Fibroblast of lung (primary cell): ENCODE measurements at places on chromosomes 2 and 18.
A peak's percentile ranks its signal among the peaks of the same experiment; 100 is the strongest.

- DNase-seq, result no peak
Observed at GRCh38 chr18:13871701-13872100, 43.6 kb downstream of the MC2R start.

DNA sequence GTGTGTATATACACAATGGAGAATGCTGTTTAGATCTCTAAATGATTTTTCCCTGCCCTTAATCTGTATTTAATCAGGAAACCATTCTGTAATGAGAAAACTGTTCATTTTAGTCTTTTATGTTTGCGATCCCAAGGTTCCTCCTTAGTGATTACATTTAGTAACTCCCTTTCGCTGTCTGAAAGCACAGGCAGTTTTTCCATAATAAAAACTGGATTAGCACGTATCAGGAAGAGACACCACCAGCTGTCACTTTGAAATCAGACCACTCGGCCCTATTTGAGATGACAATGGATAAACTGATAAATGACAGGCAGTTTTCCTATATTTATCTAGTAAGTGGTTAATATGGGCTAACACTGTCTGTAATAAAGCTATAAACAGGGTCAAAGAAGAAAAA, 370.9 kb downstream of the NR4A2 start:
- DNase-seq, result no peak

- no peak for DNase-seq
Observed at GRCh38 chr2:169738566-169739229, 5.1 kb downstream of the KLHL23 start.

GRCh38 chr2:31227711-31228125, 6.2 kb upstream of the EHD3 start:
- peak; percentile 82 for DNase-seq

GRCh38 chr2:195105581-195105980, 551.4 kb upstream of the SLC39A10 start:
- DNase-seq, result no peak

DNA sequence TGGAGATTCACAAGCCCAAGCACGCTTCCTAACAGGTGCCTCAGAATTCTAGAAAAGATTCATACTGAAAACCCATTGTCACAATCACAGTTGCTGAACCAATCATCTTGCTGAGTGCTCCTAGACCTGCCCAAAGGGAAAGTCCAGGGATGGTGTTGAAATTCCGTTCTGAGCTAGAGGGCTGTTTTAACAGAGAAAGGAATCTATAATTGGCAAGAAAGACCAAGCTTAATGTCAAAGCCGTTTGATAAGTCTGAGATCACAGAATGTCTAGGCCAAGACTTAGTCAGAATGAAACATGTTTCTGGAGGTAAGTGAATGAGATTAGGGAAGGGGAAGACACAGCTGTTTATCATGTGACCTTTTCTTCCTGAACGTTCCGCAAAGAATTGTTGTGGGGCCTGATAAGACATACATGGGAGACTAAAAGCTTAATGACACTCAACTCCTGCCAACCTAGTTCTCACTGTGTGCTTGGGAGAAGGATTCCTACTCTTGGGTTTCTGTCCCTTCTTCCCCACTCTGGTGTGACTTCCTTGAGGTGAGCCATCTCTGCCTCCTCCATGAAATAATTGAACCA, 27.5 kb downstream of the PMAIP1 start:
- no peak for DNase-seq
